ENCODE measurements at places on chromosomes 3 and 15.
A peak's percentile ranks its signal among the peaks of the same experiment; 100 is the strongest.

DNA sequence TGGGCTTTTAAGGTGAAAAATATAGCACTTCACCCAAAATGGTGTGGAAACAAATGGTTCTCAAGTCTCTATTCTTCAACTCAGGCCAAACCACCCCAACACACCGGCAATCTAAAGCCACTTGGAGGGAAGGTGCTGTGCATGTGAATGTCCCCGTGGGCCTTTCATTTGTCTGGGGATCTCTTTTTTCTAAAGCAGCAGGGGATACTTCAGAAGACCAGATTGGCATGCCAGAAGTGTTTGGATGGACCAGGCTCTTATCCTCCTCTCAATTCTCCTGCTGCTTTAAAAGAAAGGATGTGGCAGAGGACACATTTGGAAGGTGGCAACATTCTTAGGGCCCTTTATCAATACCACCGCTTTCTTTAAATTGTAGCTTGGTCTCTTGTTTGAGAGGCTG is 193.1 kb downstream of the MEIS2 start:
- no peak for DNase-seq

- no peak for DNase-seq
Measured at GRCh38 chr3:43185274-43185982, 79.5 kb upstream of the POMGNT2 start.

GRCh38 chr3:176352716-176353334 is 844.5 kb downstream of the TBL1XR1 start:
- no peak for DNase-seq

- no peak for DNase-seq
Measured at GRCh38 chr3:174186377-174186989, 672.7 kb upstream of the NAALADL2 start.

DNA sequence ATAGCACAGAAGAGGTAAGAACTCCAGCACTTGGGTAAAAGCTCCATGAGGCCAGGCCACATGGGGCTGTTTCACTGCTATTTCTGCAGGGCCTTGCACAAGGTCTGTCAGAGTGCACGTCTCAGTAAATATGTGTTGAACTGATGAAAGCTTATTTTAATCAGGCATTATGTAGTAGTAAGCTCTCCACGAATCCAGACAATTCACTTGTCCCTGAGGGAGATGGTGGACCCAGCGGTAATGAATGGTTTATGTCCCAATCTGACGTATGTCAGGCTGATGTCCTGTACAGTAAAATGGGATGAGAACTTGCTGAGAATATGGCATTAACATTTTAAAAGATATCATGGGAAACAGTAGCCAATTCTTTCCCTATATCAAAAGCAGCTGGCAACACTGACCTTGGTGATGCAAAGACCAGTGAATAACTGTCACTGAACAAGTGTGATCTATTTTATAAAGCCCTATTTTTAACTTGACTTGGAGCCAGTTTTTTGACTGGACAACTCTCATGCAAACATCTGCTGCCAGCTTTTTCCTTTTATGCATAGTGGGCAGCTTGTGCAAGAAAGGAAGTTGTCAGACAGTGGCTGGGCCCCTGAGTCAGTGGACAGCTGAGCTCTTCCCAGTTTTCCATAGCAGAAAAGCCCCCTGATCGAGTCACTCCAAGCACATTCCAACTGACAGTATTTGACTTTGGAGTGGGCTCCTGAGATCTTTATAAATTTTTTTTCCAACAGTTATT is 519.8 kb upstream of the MDFIC2 start:
- peak; percentile 50 for DNase-seq

- peak; percentile 61 for DNase-seq
Measured at GRCh38 chr3:100401674-100402041, 319 bp downstream of the LNP1 start.

DNA sequence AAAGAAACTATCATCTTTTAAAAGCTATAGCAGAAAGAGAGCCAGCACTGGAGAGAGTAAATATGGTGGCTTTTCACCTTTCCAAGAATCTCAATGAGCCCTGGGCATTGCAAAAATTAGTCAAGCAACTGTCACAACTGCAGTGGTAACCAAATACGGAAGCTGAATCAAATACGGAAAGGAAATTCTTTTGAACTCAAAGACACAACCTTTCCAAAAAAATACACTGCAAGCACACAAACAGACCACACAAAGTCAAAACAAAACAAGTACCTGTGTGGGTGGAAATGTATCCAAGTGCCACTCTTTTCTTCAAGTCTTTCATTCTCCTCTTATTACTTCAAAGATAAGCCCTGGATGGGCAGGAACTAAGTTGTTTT is 17.6 kb downstream of the VGLL4 start:
- no peak for DNase-seq

DNA sequence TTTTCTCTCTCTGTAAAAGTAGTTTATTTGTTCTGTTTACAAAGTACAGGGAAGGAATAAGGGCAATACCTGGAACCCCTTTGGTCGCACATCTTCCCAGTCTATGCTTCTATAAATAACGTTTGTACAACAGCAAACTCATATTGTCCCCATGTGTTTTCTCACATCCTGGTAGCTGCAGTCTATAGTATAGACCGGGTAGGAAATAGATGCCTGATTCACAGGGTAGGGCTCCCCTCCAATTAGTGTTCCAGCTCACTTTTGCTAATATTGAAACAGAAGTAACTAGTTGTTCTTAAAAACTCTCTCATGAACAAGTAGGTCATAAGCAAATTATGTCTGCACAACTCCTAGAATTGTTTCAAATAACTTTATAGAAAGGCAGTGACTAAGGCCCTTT is 17.7 kb downstream of the ATG7 start:
- DNase-seq: no peak

All from head of caudate nucleus (tissue), 42 donors.